ENCODE measurements at places on chromosomes 16 and 17.

GRCh38 chr17:2871205-2871604 is 75.0 kb downstream of the RAP1GAP2 start:
- DNase-seq = no peak

- peak; percentile 12 for DNase-seq
Observed at GRCh38 chr16:53892155-53892554, 188.2 kb downstream of the FTO start.

DNA sequence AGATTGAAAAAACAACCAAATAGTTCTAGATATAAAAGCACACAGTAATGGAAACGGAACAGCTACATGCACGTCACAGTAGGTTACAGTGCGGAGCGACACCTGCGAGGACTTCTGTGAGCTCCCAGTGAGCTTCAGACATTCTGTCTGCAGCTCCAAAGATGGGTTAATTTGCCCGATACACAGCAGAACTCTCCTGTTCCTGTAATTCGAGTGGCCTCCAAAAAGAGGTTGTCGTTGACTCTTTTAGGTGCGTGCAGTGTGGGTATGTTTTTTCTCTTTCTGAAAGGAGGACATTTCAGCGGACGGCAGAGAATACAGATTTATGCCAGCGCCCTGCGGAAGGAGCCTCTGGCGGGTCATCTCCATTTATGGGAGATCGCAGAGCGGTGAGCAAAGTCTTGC is 2.9 kb downstream of the OR1F1 start:
- DNase-seq = no peak

DNA sequence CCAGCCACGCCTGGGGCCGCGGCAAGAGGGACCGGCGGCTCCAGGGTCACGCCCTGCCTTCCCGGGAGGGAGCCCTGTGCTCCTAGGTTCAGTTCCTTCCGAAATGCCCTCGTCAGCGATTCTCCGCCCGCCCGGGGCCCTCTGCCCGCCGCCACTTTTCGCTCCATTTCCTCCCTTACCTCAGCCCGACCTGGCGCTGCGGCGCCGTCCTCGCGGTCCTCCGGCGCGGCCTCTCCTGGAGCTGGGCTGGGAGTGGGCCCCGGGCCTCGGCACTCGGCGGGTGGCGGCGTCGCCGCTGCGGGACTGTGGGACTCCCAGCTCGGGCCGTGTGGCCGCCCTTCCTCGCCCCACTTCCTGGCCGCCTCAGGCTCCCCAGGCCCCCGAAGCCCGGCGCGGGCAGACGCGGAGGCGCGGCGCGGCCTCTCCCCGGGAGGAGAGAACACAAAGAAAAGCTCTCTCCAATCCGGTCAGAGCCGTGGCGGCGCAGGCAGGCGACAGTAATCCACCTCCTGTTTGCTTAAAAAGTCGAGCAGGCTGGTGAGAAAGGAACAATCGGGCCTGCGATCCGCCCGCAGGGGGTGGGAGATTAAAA is 1.6 kb downstream of the BAHCC1 start:
- DNase-seq = peak; percentile 33

- no peak for DNase-seq
Observed at GRCh38 chr17:58334661-58335060, 6.1 kb upstream of the TSPOAP1 start.

- DNase-seq = no peak
Observed at GRCh38 chr17:63399316-63399715, 46.8 kb downstream of the CYB561 start.

- DNase-seq = no peak
Observed at GRCh38 chr17:73292031-73292531, 19.7 kb downstream of the CDC42EP4 start.

DNA sequence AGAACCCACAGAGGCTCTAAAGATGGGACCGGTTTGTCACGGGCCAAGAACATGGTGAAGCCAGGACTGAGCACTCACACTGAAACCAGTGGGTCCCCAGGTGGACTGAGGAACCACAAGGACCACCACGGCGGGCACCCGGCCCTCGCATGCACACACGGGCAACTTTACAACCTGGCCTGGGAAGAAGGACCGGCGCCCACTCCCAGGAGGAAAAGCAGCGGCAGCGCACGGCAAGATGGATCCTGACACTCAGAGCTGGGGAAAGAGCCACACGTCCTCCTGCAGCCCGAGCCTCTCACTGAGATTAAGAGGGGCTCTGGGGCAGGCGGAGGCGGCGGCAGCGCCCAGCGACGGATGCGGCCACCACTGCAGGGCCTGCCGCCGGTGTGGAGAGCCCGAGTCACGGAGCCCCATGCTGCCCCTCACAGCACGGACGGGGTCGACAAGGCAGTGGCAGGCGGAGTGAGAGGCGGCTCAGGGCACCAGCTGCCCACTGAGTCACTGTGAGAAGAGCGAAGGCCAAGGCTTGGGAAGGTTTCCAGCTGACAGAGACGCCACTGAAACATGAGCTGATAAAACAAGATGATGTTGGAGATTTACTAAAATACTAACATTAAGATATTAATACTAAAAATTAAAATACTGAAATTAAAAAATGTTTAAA is 118.3 kb downstream of the ANKRD11 start:
- no peak for DNase-seq

DNA sequence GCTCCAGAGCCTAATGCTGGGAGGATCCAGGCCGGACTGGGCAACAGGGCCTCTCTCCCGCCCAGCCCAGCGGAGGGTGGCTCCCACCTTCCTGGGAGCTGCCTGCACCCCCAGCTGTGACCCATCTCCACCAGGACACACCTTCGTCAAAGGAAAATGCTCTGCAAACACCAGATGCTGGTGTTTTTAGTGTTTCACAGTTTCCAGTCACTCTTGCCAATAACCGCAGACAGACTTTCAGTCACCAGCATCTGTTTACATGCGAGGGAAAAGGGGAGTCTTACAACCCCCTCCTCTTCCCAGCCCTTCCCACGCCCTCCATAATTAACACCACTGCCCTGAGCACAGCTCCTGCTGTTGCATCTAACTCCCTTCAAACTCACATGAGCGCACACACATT is 25.3 kb downstream of the KLHDC4 start:
- DNase-seq = no peak

- DNase-seq = no peak
Observed at GRCh38 chr16:89847051-89847939, 19.0 kb downstream of the SPIRE2 start.

- DNase-seq = no peak
Observed at GRCh38 chr17:48486557-48486956, 44.3 kb downstream of the HOXB1 start.

DNA sequence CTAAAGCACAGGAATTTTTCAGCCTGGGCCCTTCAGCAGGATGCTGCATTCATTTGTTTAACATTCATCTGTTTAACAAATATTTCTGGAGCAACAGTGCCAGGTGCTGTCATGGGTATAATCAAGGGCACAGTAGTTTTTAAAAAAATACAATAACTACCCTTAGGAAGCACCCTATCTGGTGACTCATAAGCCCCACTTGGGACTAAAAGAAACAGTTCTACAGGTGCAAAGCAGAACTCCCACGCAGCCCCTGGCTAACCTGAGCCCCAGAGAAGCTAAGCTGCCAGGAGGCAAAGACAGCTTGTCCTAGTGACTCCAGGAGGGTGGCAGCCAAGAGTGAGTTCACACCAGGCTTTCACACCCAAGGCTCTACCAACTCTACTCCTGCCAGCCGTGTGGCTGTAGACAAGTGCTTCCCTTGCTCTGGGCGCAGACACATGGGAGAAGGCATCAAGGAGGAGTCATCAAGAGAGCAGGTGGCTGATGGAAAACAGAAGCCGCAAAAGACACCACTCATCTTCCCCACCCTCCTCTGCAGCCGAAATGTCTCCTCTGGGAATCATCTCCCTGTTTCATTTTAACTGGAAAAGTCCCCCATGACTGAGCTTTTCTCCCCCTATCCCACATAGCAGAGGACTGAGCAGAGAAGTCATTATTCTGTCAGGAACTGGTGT is 14.4 kb downstream of the CUEDC1 start:
- no peak for DNase-seq

DNA sequence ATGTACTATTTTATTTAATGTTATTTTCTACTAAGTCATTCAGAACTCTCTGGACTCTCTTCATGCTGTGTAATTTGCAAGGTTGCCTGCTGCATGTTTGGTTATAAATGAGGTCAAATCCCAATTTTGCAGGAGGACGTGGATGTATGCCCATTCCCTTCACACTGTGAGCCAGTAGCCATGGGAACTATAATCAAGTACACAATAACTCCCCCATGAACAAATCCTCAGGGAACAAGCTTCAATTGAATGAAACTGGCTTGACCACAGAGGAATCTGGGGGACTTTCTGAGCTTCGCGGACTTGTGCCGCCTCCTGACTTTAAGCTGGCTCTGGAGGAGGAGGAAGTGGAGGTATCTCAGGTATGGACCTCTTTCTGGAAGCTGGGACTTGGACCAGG is 14.6 kb upstream of the KCTD13 start:
- no peak for DNase-seq

DNA sequence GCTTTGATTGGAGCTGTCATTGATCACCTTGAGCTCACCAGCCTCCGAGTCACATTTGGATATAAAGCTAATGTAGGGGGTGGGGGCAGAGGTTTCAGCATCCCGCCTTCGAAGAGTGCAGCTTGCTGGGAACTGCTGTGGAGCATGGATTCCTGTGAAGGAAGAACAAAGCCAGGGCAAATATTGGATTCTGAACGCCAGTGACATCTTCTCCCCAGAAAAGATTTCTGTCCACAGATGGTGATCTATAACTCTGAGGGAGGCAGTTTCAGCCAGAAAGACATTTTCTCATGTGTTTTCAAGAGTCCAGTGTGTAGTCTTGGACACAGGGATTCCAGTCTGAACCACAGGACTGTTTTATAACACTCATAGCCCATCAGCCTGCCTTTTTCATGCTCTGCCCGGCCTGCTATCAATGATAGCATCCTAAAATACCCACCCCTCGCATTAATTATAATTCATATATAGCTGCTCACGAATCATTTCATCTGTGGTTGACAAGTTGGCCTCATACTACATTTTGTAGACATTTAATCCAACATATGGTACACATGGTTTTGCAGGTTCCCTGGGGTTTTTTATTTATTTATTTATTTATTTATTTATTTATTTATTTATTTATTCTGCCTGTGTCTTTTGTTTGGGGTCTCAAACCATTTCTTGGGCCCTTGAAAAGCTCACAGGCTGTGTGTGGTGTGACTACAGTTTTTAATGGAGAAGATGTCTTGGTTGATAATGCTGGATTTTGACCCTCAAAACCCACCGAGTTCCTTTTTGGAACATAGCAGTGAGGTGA is 47.1 kb upstream of the SALL1 start:
- no peak for DNase-seq

- no peak for DNase-seq
Observed at GRCh38 chr17:62760945-62761267, 47.2 kb downstream of the MARCHF10 start.

DNA sequence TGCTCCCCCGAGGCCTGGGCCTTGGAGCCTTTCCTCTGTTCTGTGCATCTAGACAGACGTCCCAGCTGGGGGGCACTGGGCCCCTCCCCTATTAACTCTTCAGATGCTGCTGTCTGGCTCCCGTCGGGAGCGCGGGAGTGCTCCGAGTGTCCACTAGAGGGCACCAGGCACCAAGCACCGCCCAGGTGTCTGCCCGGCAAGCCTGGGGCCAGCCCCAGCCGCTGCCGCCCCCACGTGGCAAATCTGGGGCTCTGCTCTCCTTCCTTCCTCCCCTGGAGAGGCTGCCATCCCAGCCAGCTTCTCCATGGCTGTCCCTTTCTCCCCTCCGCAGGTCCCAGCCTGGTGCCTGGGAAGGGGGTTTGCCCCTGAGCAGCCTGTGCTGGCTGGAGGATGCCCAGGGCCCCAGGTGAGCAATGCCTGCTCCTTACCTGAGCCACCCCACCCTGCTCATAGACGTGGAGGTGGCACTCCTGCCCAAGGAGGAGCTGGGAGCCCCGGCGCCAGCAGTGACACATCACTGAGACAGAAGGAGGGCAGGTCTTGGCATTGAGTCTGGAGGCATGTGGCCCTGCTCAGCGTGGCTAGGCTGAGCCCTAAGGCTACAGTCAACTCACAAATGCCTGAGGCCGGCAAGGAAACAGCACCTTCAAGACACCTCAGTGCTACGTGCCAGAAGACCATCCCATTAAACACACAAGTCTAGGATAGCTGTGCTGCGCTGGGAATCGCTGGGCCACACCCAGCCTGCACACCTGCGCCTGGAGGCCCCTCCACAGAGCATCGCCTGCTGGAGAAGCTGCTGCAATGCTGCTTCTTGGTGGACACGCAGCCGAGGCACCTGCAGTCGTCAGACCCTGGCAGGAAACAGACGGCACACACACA is 19.7 kb downstream of the TMEM235 start:
- peak; percentile 74 for DNase-seq

GRCh38 chr16:11224894-11225676 is 30.9 kb downstream of the SOCS1 start:
- DNase-seq = peak; percentile 51

DNA sequence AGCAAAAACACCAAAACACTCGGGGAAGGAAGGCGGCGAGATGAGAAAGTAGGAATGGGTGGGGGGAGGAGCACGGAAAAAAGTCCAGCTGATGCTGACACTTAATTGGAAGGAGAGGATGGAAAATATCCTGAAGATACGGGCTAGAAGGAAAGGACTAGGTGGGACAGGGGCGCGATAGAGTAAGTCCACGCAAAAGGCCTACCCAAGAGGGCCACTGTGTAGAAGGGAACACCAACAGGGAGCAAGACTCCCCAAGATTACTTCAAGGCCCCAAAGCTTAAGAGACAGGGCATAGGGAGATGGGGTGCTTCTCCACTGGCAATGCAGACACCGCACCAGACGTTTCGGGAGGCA is 736 bp downstream of the APPBP2 start:
- no peak for DNase-seq

DNA sequence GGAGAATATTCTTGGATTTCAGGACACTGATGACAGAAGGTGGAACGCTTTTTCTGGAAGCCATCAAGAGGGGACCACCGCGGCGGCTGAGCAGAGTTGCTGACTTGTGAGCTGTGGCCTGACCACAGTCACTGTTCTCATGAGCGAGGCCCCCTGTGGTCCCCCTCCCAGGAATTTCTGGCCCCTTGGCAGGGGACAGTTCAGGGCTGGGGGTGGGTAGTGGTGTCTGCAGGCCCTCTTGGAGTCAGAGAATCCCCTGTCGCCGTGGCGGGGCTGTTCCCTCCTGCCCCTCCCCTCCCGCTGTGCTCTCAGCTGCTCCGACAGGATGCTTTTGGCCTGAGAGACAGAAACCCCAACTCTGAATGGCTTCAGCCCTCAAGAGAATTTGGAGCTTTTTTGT is 292.0 kb downstream of the SEC14L1 start:
- DNase-seq = no peak

- DNase-seq = no peak
Observed at GRCh38 chr17:27533874-27534815, 77.9 kb downstream of the KSR1 start.

- DNase-seq = no peak
Observed at GRCh38 chr17:65511316-65511715, 50.1 kb downstream of the AXIN2 start.

GRCh38 chr16:30621765-30622164 is 11.6 kb upstream of the ZNF689 start:
- no peak for DNase-seq

DNA sequence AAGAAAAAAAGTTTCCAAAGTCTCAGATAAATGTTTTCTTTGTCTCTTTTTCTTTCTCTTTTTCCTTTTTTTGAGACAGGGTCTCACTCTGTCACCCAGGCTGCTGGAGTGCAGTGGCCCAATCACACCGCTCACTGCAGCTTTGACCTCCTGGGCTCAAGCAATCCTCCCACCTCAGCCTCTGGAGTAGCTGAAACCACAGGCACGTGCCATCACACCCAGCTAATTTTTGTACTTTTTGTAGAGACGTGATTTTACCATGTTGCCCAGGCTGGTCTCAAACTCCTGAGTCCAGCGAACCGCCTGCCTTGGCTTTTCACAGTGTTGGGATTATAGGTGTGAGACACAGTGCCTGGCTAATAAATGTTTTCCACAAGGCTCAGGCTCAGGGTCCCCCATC is 53.3 kb upstream of the KSR1 start:
- DNase-seq = no peak

All from T-helper 9 cell (primary cell).